Stimulated activated CD8-positive, alpha-beta memory T cell treated with anti-CD3 and anti-CD28 coated beads, Interleukin-12 subunit alpha, Interleukin-12 subunit beta, amount 100 ng/mL, for 4 hours (primary cell): ENCODE measurements at places on chromosomes 16 and 17.

DNA sequence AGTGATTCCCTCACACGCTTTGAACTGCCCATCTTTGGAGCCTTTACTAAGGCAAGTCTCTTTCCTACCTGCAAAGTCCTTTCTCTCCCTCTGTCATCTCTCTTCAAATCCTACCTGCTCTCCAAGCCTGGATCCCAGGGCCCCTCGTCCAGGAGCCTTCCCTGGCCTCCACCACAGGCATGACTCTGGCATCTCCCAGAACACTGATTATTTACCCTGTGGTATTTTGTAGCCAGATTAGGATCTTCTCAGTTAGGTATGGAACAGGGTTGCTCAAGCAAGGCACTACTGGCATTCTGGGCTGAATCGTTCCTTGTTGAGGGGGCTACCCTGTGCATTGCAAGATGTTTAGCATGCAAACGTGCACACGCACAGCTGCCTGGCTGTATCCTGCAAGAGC, 31.9 kb upstream of the POLR3E start:
- no peak for DNase-seq

DNA sequence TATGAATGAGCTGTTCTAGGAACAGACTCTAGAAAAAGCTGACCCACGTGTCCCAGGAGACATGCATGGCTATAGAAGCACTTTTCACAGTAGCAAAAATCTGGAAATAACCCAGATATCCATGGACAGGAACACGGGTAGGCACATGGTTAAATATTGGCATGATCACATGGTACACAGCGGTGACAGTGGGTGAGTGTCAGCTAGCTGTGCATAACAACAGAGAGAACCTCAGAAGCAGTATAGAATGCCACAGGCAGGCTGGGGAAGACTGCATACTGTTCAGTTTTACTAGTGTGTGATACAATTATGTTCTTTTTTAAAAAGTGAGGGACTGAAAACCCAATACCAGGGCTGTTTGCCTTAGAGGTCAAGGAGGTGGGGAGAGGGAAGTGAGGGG, 31.4 kb downstream of the EPN2 start:
- no peak for DNase-seq

- no peak for DNase-seq
These were observed 12.5 kb downstream of the C16orf90 start for GRCh38 chr16:3482659-3483241.

DNA sequence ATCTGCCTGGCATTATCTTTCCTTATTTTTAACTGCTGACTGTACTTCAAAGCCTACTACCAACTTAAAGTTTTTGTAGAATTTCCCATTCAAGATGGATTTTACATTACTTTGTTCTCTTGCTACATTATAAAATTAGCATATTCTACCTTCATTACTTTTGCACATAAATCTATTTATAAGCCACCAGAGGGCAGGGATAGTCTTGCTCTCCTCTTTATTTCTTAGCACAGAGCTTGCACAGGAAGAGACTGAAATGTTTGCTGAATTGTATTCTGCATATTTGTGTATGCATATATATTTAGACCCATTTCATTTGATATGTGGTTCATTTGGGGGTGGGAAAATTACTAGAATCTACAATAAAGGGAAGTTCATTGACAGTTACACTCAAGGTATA, 108.0 kb downstream of the SKAP1 start:
- no peak for DNase-seq

GRCh38 chr17:73411313-73411747, 99.5 kb upstream of the CDC42EP4 start:
- no peak for DNase-seq

- DNase-seq = no peak
These were observed 66.9 kb upstream of the ATF7IP2 start for GRCh38 chr16:10318798-10319500.

- DNase-seq = no peak
These were observed 163.9 kb downstream of the ZFHX3 start for GRCh38 chr16:72884037-72884436.

DNA sequence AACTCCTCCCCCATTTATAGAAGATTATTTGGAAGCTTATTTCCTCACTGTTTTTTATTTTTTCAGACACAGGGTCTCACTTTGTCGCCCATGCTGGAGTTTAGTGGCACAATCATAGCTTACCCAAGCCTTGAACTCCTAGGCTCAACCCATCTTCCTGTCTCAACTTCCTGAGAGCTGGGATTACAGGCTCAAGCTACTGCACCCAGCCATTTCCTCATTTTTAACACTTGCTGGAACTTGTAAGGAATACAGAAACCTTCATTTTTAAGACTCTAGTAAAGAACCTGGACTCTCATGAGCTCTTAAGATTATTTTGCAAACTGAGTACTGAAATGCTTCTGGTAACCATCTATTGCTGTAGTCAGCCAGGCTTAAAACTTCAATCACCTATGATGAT, 29.9 kb downstream of the KANSL1 start:
- no peak for DNase-seq

GRCh38 chr16:54504372-54504771, 217.8 kb upstream of the IRX3 start:
- DNase-seq = no peak

DNA sequence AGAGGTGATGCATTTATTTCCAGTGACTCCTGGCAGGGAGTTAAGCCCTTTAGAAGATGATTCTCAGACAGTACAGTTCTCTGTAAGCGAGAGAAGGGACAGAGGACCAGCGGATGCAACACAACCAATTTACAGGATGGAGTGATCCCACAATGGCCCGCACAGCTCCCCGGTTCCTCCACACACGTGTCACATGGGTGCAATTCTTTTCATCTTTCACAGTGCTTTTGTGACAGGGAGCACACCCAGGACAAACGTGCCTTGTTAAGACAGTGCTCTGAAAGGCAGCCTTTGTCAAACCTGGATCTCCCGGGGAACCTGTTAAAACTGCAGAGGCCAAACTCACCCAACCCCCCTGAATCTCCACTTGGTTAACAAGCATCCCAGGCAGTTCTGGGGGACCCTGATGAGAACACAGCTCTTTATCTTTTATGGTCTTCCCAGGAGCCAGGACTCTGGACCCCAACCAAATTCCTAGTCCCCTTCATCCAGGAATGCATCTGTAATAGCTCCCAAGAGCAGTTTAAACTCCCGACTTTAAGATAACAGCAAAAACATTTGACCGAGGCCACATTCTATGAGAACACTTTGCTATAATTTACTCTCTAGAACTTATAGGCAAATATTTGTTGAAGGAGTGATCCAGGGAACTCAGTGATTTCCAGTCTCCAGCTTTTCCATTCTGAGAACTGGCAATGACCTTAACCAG, 134.9 kb upstream of the CDH5 start:
- no peak for DNase-seq

GRCh38 chr16:49690778-49691177, 165.1 kb downstream of the ZNF423 start:
- no peak for DNase-seq

- no peak for DNase-seq
These were observed at the start of gene SALL1 for GRCh38 chr16:51150888-51151320. Gene SALL1 (minus strand): TSS chr16:51151270. CDS start chr16:51151241, 29 bp downstream.

GRCh38 chr17:82156284-82156925, 56.2 kb downstream of the CCDC57 start:
- DNase-seq = no peak

DNA sequence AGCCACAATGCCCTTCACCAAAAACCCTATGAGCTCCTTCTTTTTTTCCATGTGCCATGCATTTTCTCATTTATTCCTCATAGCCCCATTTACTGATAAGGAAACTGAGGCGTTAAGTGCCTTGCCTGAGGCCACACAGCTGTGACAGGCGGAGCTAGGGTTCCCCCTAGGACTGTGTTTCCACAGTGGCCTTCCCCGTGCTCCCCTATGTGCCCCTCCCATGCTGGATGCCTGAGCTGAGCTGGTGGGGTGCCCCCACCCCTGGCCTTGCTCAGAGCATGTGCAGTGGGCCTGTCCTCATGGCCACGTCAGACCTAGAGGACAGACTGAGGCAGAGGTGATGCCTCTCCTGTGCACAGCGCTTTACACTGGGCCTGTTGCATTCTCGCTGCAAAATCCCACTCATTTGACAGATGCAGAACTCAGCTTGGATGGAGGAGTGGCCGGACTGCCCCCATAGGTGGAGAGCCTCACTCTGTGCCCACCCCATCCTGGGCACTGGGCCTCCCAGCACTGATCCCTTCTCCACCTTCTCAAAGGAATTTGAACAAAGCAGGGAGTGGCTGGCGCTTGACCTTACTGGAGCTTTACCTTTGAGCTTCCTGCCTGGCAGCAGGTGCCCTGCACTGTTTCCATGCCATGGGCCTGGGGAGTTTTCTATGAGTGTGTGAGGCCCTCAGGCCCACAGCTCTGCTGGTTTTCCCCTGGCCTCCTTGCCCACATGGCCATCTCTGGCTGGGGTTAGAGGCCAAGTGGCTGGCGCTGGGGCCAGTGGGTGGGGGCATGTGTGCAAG, 2.6 kb downstream of the MAP2K3 start:
- no peak for DNase-seq

DNA sequence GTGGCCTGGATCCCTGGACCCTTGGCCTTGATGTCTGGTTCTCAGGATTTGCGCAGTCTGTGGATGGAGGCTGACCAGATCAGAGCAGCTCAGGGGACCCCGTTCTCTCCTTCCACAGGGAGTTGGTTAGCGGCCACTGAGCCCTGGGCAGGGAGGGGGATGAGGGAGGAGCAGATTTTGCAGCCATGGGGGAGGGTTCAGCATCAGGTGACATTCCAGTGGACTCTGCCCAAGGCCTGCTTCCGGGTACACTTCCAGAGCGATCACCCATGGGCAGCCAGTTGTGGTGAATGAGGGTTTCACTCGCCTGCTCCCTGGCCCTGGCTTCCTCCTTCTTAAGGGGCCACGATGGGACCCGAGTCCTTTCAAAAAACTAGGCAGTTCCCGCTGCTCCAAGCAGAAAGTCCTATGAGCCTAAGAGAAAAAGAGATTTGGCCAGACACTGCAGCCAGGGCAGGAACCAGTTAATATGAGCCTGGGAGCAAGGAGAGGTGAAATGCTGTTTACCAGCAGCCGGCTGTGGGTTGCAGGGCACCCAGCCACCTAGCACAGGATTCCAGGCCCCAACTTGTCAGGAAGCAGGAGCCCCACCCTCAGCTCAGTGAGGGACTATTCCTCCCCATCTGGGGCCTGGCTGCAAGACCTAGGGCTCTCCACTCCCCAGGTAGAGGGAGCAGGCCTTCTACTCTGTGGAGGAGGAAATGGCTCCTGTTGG, 4.7 kb upstream of the GPRC5C start:
- DNase-seq = no peak

DNA sequence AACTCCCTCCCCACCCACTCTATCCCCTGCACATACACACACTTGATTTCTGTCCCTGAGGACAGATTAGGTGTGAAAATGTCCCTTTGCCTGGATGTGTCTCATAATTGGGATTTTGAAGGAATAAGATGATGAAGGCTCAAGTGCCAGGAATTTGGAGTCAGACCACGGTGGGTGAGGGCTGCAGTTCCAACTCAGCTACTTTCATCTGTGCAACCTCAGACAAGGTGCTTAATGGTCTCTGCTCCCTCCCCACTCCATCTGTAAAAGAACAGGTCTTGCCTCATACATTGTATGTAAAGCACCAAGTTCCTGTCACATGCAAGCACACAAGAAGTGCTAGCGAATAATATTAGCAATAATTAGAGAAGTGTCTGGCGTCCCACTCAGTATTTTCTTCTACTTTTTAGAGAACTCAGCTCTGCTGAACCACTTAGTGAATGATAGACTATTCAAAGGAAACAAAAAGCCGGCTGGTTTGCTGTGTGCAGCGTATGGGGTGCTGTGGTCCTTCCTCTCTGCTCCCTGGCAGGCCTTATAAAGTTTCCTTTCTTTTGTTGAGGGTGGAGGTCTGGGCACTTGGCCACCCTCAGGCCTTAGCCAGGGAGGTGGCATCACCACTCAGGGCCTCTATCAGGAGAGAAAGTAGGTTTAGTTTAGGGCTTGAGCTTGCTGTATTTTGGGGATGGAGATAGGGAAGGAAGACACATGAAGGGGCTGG, 6.4 kb downstream of the TBX4 start:
- DNase-seq = no peak

DNA sequence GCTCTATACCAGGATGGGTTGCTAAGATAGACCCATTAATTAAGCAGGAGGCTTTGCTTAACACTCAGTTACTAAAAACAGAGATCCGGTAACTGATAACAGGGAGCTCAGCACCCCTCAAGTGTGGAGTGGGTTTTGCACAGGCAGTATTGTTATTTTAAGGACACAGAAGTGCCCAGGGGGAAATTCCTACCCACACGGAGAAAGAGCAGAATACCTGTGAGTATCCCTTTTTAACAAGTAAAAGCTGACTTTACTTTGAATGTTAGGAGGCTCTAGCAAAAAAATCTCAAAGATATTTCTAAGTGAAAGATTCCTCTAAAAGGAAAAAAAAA, 32.8 kb upstream of the HAS3 start:
- DNase-seq = no peak

DNA sequence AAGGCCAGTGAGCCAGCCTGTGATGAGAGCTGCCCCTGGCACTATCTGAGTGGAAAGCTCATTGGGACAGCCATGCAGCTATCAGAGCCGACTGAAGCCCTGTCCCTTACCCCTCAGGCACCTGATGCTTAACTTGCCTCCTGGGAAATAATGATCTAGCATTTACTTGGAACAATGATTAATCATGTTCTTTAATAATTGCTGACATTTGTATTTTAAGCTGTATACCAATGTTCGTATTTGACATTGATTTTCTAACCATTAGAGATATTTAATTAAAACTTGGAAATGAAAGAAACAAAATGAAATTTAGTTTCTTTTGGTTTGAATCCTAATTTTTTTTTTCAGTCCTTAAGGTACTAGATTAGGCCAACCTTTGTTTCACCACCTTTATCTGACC, 10.5 kb downstream of the PDP2 start:
- no peak for DNase-seq

- peak; percentile 26 for DNase-seq
These were observed 31.7 kb downstream of the SOCS1 start for GRCh38 chr16:11224096-11224893.

- no peak for DNase-seq
These were observed 403 bp downstream of the TEPSIN start for GRCh38 chr17:81238490-81238814.

DNA sequence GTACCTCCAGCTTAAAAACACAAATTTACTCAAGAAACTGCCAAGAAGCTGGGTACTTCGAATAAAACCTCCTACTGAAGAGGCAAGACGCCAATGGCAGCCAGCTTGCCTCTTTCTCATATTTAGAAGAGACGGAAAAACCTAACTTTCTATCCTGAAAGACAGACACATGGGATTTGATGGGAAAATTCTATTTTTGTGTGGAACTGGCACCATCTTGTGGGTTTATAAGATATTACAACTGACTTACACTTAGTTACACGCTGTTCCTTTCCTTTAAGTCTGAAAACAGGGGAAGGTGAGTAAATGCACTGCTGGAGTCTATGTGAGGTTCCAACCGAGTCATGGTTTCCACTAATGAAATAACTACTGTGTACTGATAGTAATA, 10.3 kb downstream of the ZNF18 start:
- DNase-seq = no peak

GRCh38 chr17:64357191-64357981, 33.3 kb downstream of the PECAM1 start:
- DNase-seq = no peak

DNA sequence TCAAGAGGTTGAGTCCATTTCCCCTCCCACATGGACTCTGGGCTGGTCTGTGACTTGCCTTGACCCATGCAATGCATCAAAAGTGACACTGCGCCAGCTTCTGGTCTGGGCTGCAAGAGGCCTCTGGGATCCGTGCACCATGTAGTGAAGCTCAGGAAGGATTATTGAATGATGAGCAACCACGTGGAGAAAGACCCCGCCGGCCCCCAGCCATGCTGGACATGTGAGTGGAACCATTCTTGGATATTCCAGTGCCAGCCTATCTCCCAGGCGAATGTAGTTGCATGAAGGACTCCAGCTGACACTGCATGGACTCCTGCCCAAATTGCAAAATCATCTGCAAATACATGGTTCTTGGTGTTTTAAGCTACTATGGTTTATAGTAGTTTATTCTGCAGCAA, 7.6 kb upstream of the ALOX15B start:
- no peak for DNase-seq
